T-helper 2 cell (primary cell): ENCODE measurements at places on chromosomes 13 and 19.

DNA sequence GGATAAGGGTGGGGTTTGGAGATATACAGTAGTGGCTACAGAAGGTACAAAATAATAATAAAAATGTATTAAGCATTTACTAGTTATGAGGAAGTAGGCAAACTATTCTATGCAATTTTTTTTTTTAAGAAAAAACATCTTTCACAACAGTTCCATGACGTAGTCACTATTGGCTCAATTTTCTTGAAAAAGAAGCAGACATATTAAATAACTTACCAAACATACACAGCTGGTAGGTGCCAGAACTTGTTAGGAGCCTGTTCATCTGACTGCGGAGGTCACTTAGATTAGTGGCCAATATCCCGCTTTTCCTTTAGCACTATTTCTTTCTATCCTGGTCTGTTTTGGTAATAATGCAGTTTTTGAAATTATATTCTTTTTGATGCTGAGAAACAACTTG is 593.5 kb downstream of the KCTD12 start:
- DNase-seq: no peak

GRCh38 chr19:50894478-50895356 is 16.5 kb downstream of the KLK4 start:
- DNase-seq: no peak

DNA sequence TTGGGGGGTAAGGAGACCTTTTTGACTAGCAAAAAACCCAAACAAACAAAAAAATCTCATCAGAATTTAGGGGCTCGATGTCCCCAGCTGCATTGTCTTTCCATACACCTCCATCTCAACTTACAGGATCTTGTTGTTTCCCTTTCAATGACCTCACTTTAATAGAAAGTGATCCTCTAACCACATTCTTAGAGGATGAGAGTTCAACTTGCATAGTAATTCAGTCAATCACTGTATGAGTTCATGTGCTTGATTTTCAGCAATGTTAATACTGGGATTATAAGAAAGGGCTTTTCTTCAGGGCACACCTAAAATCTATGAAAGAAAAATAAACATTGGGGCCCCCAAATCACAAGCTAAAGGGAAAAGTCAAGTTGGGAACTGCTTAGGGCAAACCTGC is 1512.0 kb downstream of the SLITRK1 start:
- no peak for DNase-seq

GRCh38 chr19:3363841-3364500 is 2.4 kb upstream of the NFIC start:
- DNase-seq: no peak

DNA sequence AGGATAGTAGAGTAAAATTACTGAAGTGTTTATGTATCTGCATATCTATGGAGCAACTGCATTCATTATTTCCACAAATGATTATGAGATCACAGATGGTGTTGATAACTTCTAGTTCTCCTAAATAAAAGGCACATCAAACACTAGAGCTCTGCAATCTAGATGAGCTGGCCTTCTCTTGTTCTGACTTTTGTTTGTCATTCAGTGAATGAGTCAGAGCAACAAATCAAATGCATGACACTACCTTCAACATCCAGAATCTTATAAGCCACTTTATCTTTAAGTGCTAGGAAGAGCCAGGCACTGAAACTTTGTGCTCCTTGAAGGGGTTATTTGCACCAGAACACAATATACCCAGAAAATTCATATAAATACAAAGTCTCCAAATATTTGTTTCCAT is 456.0 kb downstream of the PCDH17 start:
- DNase-seq: no peak

- DNase-seq: no peak
These were observed 24.1 kb upstream of the PEG3 start for GRCh38 chr19:56864443-56865125.

GRCh38 chr19:53864308-53864836 is 3.3 kb upstream of the MYADM start:
- no peak for DNase-seq

DNA sequence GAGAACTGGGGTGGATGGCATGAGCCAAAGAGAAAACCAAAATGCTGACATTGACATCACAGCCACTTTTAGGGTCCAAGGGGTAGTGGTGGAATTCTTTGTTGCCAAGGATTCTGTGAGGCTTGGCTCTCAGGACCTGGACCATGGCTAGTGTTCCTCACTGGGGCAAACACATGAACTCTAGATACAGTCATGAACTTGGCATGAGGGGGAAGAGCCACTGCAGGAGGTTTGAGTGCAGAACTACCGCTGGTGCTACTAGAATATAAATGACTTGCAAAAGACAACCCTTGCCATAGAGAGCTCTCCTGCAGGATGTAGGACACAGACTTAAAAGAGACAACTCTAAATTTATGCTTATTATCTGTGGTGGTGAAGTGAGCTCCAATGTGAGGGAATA is 29.8 kb upstream of the FRY start:
- DNase-seq: no peak

- DNase-seq: no peak
These were observed 2.0 kb upstream of the INAFM1 start for GRCh38 chr19:47272448-47273312.

DNA sequence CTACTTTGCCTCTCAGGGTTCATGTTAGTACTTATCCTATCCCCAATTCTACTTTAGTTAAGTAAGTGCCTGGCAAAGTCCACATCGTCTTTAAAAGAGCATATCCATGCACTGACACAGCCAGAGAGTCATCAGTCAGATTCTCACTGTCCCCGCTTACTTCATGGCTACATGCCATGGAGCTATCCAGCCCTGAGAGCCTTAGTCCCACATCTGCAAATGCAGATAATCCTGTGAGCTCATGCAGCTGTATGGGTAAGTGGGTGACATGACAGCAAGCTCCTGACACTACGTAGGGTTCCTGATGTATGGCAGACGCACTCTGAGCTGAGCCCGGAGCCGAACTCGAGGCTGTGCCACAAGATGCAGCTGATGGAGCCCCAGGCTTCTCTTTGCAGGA is 661.5 kb downstream of the LIG4 start:
- DNase-seq: no peak

- DNase-seq: peak; percentile 61
These were observed at the start of gene RASL11A for GRCh38 chr13:27270594-27271520. Gene RASL11A (plus strand): TSS chr13:27270830. CDS start chr13:27270945, 115 bp downstream.

GRCh38 chr19:7099597-7099921 is 30.1 kb downstream of the ZNF557 start:
- DNase-seq: no peak

DNA sequence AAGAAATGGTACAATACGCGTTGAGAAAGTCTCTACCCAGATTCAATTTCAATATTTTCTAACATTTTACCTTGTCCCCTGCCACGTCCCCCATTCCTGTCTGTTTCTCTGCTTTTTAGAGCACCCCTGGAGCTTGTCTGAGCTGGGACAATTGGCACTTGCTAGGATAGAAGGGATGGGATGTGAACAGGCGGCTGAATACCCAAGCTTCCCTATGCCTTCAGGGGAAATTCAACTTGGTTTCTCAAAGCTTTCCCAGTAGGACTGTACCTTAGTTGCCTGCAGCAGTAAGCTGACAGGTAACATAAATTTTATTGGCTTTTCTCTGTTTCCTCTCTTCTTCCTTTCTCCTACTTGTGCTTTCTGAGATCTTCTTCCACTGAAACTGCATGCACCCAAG is 1663.3 kb downstream of the EFNB2 start:
- DNase-seq: no peak

- DNase-seq: no peak
These were observed 2.2 kb downstream of the DCUN1D2 start for GRCh38 chr13:113488283-113488682.

GRCh38 chr19:55641426-55642152 is 787 bp downstream of the ZNF580 start:
- DNase-seq: peak; percentile 39

GRCh38 chr13:28826368-28826767 is 6.2 kb downstream of the MTUS2 start:
- DNase-seq: no peak

- no peak for DNase-seq
These were observed 374.3 kb downstream of the EFNB2 start for GRCh38 chr13:106161146-106161545.

DNA sequence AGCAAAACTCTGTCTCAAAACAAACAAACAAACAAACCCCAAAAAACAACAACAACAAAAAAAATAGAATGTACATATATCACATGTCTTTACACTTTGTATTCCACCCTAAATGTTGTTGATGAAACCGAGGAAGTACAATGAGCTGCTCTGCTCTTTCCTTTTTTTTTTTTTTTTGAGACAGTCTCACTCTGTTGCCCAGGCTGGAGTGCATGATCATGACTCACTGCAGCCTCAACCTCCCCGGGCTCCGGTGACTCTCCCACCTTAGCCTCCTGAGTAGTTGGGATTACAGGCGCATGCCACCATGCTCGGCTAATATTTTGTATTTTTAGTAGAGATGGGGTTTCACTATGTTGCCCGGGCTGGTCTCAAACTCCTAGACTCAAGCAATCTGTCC is 30.6 kb upstream of the LRP3 start:
- no peak for DNase-seq

- no peak for DNase-seq
These were observed 16.5 kb downstream of the BCAT2 start for GRCh38 chr19:48794291-48794690.

DNA sequence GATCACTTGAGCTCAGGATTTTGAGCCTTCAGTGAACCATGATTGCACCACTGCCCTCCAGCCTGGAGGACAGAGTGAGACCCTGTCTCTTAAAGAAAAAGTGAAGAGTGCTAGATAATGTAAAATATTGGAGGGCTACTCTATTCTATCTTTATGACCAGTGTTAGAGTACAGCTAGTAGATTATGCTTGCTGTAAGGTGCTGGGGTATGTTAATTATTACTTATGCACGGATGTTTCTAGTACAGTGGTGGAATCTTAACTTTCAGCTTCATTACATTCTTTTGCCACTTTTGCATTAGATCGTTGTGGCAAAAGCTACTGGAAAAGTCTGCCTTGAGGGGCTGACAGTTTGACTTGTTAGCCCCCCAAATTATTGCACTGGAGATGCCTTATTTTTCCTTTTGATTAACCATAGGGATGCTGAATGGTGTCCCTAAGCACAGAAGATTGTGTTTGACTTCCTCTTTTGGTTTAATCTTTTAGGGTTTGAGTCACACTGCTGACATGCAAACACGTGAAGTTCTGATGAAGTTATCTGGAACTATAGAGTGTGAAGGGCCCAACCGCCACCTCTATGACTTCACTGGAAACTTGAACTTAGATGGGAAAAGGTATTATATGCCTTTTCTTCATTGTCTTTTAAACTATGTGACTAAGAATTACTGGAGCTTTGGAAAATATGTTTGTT is 169.8 kb downstream of the ATP8A2 start:
- peak; percentile 70 for DNase-seq

DNA sequence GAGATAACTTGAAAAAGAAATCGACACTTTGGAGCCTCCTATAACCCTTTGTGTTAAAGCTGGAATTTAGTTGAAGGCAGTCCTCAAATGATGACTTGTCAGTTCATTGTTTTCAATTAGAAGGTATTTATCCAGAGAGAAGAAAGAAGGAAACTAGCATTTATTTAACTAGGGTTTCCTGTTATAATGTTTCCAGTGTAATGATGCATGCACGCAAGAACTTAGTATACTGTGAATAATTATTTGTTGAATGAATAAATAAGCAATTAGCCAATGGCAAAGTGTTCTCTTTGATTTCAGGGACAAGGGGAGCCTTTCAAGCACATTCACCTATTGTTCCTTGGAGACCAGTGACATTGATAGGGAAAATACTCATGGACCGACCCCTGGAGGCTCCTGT is 307.4 kb downstream of the KLF5 start:
- DNase-seq: no peak

DNA sequence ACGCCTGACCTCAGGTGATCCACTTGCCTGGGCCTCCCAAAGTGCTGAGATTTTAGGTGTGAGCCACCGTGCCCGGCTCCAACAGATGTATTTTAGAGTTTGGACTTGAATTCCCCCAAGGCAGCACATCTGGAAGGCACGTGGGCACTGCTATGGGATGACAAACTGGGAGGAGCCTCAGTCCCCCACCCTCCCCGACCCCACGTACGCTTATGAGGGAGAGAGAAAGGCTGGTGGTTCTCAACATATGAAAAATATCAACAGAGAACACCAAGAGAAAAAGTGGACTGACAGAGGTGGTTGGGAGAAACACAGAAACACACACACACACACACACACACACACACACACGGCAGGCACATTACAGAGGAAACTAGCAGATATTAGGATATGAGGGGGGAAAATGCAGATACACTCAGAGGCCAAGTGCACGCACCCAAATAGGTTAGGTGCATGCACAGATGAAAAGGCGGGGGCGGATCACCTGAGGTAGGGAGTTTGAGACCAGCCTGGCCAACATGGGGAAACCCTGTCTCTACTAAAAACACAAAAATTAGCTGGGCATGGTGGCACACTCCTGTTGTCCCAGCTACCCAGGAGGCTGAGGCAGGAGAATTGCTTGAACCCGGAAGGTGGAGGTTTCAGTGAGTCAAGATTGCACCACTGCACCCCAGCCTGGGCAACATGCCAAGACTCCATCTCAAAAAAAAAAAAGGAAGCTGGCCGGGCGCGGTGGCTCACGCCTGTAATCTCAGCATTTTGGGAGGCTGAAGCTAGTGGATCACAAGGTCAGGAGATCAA is 3.2 kb downstream of the STX10 start:
- no peak for DNase-seq

DNA sequence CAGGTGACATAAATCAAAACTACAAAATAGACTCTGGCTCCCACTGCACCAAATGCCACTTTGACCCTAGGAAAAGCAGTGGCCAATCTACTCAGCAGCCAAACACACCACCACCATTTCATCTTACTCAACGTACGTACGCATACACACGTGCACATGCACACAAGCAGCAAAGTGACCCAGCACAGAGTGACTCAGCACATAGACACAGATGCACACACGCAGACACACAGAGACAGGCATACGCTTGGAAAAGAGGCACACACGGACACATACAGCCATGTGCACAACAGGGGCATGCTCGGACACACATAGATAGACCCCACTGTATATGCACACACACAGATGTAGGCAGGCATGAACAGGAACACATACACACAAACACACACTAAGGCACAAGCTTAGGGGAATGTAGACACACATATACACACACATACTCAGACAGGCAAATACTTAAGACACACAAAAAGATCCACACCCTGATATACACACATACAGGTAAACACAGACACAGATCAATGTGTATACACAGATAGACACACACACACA is 37.3 kb downstream of the PEPD start:
- no peak for DNase-seq

GRCh38 chr13:50805805-50806204 is 37.7 kb downstream of the DLEU7 start:
- no peak for DNase-seq

- DNase-seq: no peak
These were observed 3.9 kb upstream of the ZNF135 start for GRCh38 chr19:58054901-58055874.

GRCh38 chr13:21595546-21595822 is 8.5 kb downstream of the MICU2 start:
- no peak for DNase-seq

GRCh38 chr13:46553521-46553885 is 533 bp downstream of the LRCH1 start:
- no peak for DNase-seq

- no peak for DNase-seq
These were observed 42.1 kb downstream of the RHPN2 start for GRCh38 chr19:33022472-33023116.

GRCh38 chr19:15897738-15898276 is at the start of gene CYP4F2:
Gene CYP4F2 (minus strand): TSS chr19:15898074. CDS start chr19:15897611, 463 bp downstream.
- DNase-seq: no peak

- no peak for DNase-seq
These were observed 50.2 kb downstream of the LRCH1 start for GRCh38 chr13:46603165-46603603.
